Stimulated activated CD4-positive, alpha-beta T cell treated with anti-CD3 and anti-CD28 coated beads, TNF-alpha, amount 100 ng/mL, for 48 hours (primary cell): ENCODE measurements at places on chromosomes 11 and 22.

- DNase-seq: no peak
Observed at GRCh38 chr11:29712616-29713015, 304.2 kb downstream of the KCNA4 start.

DNA sequence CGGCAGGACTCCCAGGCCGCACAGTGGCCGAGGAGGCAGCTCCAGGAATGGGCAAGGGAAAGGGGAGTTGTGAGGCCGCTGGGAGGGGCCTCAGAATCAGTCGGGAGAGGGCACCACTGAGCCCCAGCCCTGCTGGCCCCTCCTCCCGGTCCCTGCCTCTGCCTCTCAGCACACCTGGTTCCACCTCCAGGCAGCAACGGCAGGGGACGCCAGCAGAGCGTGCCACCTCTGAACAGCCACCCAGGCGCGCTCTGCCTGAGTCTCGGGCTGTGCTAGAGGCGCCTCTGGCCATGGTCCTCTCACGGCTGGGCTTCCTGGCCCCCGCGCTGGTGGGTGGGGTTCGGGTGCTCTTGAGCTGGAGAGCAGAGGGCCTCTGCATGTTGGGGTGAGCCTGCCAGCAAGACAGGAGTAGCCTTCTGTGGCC is 33.0 kb downstream of the MOB2 start:
- DNase-seq: no peak

DNA sequence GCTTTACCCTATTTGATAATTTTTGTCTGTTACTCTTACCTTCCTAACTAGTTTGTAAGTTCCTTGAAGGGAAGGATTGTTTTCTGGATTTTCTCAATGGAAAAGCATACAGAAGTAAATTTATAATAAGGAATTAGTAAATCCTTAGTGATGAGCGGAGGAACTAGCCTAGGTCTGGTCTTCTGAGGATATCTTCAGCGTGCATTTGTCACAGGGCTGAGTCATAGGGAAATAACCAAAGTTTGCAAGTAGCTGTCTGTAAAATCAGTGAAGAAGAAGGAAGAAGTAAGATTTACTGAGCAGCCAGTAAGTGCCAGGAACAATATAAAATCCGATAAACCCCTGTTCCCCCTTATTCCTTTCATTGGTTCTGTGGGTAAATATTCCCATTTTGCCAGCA is 162.7 kb upstream of the SORL1-AS1 start:
- DNase-seq: no peak

DNA sequence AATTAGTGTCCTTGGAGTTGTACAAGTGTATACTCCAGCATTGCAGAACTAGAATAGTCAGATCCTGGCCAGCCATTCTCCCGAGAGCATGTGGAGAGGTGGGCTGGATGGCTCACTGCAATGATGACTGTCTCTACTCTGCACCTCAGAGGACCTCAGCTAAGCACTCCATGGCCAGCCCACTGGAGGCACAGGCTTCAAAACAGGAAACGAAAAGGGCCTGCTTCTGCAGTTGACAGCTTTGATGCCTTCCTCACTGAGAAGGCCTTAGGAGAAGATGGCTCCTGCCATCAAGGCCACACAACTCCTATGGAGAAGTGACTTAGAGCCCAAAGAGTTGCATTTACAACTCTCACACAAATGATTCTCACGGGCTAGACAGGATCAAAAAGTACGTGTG is 9.1 kb downstream of the POLD4 start:
- DNase-seq: no peak

- DNase-seq: no peak
Observed at GRCh38 chr11:111514216-111515031, at the start of gene HOATZ. TSS of gene HOATZ (plus strand) at chr11:111514778. CDS start at chr11:111514785, 7 bp downstream.

- no peak for DNase-seq
Observed at GRCh38 chr11:119910051-119910450, 181.1 kb upstream of the NECTIN1 start.

DNA sequence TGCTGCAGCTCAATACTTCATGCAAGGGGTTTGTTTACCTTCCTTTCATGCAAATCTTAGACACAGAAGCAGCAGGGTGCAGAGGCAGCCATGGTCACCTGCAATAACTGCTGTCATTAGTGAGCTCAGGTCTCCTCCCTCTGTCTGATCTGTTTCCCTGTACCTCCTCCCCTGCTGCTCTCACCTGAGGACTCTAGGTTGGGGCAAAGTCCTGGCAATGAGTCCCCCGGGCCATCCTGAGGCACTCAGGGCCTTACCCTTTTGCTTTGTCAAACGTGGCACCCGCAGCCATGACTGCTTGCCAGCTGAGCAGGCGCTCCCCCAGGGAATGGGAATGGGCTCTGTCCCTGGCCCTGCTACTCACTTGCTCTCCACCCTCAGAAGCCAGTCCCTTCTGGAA is 3.9 kb downstream of the LRRC10B start:
- DNase-seq: no peak

- DNase-seq: no peak
Observed at GRCh38 chr11:33585586-33586209, 114.9 kb downstream of the C11orf91 start.

DNA sequence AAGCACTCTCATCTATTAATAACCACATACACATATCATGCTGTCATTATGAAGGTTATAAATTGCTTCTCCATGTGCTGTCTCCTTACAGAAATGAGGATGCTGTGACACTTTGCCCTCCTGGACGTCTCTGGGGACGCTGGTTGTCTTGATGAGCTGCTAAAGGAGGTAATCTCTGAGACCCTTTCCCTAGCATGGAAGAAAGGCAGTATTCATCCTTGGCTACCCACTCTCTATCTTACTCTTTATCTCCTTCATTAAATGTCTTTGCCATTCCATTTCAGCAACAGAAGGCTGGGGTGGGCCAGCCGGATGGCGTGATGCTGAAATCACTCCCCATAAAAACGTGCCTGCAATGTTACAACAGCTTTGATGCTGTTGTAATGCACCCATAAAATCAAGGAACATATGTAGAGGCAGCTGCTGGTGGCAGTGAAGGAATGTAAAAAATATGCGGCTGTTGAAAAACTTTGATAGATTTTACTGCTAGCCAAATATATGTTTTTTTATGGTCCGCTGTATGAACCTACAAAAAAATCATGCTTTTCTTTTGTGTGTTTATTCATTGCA is 715.1 kb upstream of the API5 start:
- no peak for DNase-seq

DNA sequence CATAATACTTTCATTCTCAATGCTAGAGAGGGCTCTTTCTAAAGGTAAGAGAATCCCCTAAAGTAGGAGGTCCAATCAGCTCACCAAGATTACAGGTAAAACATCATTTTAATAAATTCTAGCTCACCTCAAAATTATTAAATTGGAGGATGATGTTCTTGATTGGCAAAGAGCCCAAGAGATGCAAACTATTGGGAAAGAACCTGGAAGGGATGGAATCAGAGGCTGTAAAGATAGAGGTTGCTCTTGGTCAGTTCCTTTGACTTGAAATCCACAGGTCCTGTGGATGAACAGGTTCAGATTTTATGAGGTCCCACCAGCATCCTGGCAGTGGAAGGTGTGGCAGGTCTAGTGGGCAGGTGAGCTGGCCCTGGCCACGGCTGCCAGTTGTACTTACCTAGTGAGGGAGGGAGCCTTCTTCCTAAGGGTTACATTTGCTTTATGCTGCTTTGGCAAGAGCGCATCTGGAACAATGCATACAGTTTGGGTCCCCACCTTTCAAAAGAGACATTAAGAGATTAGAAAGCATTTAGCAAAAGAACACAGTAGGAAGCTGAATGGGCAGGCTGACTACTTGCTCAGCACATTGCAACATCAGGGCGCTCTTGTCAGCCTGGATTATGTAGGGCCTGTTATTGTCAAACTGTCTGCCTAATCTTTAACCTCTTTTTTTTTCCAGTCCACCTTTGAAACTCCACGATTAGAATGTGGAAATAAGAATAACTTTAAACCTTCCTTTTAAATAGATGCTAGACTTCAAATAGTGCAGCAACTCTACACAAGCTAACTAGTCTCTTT is 97.0 kb downstream of the RDX start:
- DNase-seq: no peak

DNA sequence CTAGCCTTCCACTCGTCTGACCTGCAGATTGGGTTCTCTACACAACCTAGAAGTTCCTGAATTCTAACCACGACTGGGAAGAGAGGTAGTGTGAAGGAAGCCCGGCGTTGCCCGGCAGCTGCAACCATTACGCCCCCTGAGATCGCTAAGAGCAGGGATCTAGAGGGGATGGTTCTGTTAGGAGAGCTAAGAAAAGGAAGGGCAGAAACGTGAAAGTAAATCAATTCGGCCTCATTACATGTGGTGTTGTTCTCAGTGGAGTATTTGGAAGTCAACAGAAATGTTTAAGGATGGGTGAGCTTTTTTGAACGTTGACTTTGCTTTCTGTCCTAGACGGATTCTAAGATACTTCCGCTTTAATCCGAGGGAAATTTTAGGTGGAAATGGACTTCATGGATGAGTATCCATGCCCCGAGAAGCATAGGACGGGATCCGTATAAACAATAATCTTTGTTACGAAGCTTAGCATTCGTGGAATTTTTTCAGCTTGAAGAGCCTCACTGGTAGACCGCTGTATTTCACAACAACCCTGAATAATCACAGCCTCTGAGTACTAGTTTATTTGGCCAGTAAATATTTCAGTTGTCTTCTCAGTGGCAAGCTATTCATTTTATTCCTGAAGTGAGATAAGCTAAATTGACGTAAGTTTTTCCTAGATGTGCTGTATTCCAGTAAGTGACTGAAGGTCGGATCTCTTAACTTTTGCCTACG is 629 bp downstream of the ATP5MG start:
- DNase-seq: no peak
